ENCODE measurements at places on chromosomes 11 and 22.

DNA sequence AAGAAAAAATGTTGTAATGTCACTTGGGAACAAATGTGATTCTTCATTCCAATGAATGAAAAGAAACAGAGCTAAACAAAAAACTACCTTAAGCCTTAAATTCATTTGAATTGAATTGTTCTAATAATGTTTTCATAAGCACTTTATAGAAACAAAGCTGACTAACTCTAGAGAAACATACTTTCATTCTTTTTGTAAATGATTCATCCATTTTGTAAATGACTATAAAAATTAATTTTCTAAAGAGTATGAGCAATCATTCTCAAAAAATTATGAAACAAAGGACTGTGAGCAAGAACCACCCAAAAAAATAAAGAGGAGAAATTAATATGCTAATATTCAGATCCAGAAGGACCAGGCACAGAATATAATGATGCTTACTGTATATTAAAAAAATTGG is 986.5 kb upstream of the CHORDC1 start:
- no peak for DNase-seq

DNA sequence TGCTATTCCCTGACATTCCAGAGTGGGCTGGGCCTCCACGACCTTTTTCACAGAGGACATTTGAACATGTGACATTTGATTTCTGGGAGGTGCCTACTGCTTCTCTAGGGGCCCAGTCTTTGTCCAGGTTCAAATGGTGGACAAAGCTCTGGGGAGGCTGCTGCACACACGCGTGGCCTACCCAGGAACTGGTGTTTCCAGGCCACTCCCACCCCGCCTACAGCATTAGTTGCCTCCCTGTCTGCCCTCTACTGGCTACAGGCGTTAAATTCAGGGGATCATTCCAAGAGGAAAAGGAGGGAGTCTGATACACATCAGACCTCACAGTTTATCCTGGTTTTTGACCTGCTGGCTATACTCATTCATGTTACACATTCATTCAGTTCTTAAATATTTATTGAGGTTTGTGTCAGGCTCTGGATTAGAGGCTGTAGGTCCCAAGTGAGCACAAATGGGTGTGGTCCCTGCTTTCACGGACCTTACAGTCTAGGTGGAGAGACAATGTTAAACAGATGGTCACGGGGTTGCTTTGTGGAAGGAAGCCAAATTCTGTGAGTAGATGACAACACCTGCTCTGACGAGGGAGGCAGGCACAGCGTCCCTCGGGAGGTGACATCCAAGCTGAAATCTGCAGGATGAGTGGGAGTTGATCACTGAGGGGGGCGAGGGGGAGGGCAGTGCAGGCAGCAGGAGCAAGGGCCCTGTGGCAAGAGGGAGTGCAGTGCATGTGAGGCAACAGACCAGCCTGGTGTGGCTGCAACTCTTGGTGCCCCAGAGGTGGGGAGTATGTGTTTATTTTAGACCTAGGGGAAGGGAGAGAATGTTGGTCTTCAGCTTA is 11.8 kb downstream of the TUB start:
- no peak for DNase-seq

GRCh38 chr11:78715639-78716311 is 141.1 kb upstream of the NARS2 start:
- DNase-seq = no peak

DNA sequence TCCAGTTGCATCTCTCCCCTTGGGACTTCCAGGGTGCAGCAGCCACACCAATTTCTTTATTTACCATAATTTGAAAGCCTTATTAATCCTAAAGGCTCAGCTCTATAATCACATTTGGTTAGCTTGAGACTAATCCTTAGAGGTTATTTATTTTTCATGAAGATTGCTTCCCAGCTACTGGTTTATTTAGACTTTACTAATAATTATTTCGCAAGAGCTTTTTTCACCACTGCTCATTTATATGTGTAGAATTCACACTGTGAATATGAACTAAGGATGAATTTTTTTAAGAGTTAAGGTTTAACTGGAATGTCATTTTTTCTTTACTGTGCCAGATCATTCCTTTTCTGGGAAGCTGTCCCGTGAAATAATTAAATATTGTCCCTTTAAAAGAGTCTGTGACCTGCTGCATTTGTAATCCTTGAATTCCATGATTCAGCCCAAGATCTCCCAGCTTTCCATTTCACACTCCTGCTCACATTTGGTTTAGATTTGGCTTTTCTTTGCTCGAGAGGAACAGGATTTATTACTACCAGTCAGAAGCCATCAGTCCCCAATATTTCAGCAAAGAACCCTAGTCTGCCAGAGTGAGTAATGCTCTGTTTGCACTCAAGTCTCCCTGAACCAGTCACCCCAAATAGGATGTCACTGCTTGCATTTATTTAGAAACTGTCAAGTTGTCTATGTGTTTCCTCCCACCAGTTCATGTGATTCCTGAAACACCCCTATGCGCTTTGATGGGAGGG is 4.4 kb upstream of the CD44 start:
- DNase-seq = no peak

GRCh38 chr11:94926698-94927237 is 46.6 kb downstream of the CWC15 start:
- DNase-seq = no peak

DNA sequence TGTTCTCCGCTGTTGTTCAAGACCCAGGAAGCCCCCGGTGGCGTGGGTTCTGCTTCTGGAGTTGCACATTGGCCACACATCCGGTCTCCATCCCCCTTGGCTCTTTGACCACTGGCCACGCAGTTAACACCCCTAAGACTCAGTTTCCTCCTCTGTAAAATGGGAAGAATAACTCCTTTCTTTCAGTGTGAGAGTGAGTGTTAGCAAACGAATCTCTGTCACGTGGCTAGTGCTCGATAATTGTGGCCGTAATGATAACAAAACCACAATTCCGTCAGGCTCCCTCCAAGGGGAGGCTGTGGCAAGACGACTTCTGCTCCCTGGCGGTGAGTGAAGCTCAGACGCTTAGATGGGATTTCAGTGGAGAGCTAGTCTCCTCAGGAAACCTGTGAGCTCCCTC is 315.2 kb upstream of the B3GAT1 start:
- no peak for DNase-seq

- DNase-seq = peak; percentile 78
These were observed 2.1 kb downstream of the CCDC88B start for GRCh38 chr11:64341851-64342791.

GRCh38 chr11:33692013-33692504 is 8.6 kb downstream of the C11orf91 start:
- no peak for DNase-seq

- DNase-seq = no peak
These were observed 163.3 kb upstream of the CCDC90B start for GRCh38 chr11:83449338-83449913.

GRCh38 chr11:15406851-15407351 is 292.2 kb downstream of the INSC start:
- no peak for DNase-seq

- DNase-seq = no peak
These were observed 196.3 kb upstream of the ARHGAP20 start for GRCh38 chr11:110908401-110909105.

DNA sequence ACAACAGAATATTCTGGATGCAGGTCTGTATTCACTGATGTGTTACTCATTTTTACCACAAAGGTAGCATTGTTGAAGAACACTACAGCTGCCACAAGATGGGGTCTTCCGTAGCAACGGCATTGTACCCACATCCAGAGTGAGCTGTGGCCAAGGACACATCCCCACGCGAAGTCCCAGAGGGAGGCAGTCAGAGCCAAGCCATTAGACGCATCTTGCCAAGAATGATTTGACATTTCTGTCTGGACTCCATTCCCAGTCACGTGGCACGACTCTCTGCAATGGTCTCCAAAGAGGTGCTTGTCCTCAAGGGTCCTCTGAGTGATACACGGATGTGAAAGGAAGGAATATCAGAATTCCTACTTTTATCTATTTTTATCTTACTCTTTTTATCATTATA is 15.5 kb downstream of the OPCML start:
- no peak for DNase-seq

DNA sequence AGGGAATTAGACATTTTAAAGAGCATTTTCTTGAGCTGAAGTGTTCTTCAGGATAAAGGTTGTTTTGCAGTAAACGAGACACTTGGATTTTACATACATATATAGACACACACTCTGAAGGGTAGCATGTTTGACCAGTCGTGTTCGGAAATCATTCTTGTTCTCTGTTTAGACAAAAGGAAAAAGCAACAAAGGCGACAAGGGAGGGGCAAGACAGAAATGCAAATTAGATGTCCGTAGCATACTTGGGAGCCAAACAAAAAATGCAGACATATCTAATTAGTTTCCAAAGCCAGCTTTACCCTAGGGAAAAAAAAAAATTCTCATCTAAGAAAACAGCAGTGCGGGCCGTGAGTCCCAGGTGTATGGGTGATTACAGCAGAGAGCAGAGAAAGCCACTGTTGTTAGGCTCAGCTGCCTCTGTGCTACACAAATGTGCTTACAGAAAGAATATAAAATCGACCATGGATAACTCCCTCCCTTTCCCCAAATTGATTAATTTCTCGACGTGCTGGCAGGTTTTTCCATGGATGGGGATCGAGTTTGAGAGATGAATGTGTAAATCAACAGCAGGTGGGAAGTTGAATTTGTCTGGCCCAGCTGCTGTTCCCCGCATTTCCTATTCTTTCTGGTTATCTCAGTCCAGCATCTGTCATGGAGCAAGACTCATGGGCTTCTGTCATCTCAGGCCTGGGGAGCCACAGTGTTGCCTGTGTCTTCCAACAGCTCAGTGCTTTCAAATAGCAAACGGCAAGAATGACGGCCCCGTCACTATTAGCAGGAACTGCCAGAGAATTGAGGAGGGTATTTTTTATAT is 176.5 kb upstream of the TTC12 start:
- no peak for DNase-seq

DNA sequence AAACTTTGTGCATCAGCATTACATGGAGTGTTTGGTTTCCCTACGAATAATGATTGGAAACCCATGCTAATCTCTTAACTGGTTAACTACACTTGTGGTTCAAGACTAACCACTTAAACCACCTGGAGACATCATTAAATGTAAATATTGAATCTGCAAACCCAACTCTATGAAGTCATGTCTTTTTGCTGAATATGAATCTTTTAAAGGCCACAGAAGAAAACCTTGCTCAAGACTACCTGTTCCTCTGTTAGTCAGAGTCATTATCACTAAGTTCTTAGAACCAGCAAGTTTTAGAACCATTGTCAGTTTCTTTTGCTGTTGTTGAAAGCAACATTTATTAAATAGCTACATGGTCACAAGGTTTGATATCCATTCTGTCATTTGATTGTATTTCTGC is 70.7 kb downstream of the SIK2 start:
- no peak for DNase-seq

GRCh38 chr11:23404225-23405160 is 544.2 kb upstream of the CCDC179 start:
- DNase-seq = no peak

DNA sequence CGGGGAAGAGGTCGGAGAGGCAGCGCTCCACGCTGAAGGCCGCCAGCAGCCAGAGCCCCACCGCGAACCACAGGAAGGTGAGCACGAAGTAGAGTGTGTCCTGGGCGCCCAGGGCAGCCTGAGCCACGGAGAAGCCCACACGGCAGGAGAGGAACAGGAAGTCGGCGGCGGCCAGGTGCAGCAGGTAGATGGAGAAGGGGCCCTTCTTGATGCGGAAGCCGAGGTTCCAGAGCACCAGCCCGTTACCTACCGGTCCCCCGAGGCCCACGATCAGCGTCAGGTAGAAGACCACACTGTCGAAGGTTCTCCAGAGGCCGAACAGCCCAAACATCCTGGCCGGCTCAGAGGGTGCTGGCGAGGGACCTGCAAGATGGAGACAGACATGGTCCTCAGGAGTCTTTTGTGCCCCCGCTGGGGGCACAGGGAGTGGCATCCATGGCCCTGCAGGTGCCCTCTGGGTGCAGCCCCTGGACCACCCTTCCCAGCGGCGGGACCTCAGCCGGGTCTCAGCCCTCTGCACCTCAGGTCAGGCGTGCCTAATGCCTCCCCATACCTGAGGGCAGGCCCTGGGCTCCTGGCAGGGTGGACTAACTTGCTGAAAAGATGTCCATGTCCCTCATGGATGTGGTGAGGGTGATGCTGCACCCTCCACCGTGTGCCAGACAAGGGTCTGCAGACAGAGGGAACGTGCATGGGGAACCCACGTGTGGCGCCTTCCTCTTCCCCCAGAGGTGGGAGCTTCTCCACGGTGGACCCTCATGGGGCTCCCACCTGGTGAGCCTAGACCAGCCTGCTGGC is at the start of gene MRGPRG:
Gene MRGPRG, minus strand, starts transcription at position 331 of the 798 bp plus-strand sequence. Its CDS starts 0 bp downstream, at position 331.
- no peak for DNase-seq

DNA sequence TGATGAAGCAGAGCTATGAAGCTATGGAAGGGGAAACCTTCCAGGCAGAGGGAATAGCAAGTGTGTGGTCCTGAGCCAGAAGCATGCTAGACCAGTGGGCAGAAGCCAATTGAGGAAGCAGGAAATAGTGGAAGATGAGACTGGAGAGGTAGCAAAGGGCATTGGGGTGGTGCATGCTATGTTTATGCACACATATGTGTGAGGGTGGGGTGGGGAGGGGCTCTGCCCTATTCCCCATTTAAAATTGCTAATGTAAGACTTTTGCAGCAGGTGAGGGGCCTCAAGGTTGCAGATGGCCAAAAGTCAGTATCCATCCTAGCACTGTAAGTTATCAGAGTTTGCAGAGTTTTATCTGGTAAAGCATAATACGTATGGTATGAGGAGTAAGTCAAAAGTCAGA is 626.6 kb upstream of the KIRREL3 start:
- DNase-seq = no peak

DNA sequence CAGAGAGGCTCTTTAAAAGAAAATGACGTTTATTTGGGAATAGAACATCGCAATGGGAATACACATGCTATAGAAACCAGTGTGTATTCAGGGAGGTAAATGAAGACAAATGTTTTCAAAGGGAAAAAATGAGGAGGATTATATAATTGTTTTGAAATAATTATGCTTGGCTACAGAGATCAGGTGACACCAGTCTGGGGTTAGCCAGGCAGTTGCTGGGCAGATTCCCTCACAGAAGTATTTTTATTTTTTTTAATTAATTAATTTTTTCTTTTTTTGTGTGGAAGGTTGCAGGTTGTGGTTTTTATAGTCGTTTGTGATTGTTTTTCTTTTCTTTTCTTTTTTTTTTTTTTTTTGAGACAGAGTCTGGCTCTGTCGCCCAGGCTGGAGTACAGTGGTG is 5.6 kb upstream of the STARD10 start:
- DNase-seq = no peak

All from stimulated activated CD4-positive, alpha-beta T cell treated with anti-CD3 and anti-CD28 coated beads, Interleukin-15, amount 100 ng/mL, for 1 hour (primary cell).